ENCODE measurements at places on chromosomes 5 and 9. TPM values are rescaled to one million over a fixed set of nuclear protein-coding genes. Genes with fewer than 3 reads are reported as not detected.

Gene PDLIM4
- total RNA-seq, result 9.9 TPM

Gene OR1Q1
- not detected for total RNA-seq

Gene PANK3
- total RNA-seq, result 79.7 TPM

Gene TTC16
- total RNA-seq, result 0.05 TPM

Gene LCN6
- not detected for total RNA-seq

Gene RASGEF1C
- 0.49 TPM for total RNA-seq

Gene SPATA31C1
- total RNA-seq, result not detected

Gene PDZD2
- 0.10 TPM for total RNA-seq

Gene SLC34A1
- not detected for total RNA-seq

Gene RPS14
- 1,959 TPM for total RNA-seq

Gene CBY3
- 0.39 TPM for total RNA-seq

Gene KIAA0825
- total RNA-seq, result 1.6 TPM

Gene GNA14
- 0.15 TPM for total RNA-seq

Gene FBP1
- 0.36 TPM for total RNA-seq

Gene SLC38A9
- total RNA-seq, result 12.8 TPM

Gene SLC34A3
- total RNA-seq, result not detected

Gene SLC22A4
- total RNA-seq, result 1.5 TPM

Gene WDR38
- total RNA-seq, result not detected

Gene FLT4
- total RNA-seq, result 0.44 TPM

Gene HOMER1
- total RNA-seq, result 19.6 TPM

Gene CA9
- 0.31 TPM for total RNA-seq

Gene RMRP
- total RNA-seq, result 29,896 TPM

Gene BARHL1
- not detected for total RNA-seq
